ENCODE measurements at places on chromosomes 7 and 10.

DNA sequence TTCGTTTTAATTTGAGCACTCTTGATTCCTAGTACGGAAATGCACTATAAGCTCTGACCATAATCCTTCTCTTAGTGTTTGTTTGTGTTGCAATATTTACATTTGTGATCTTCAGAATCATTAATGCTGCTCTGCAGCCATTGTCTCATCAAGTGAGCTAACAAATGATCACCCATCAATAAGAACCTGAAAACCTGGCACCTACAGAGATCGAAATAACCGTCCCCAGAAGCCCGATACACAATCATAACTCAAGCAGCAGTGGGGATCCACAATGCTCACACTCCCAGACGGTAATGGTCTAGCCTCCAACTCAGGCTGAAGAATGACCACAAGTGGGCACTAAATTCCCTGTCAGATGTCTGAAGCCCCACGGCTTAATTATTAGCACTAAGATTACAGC, 156.0 kb upstream of the NFE2L3 start:
- no peak for DNase-seq

GRCh38 chr7:5693529-5693928, 87.9 kb downstream of the RNF216 start:
- DNase-seq, result no peak

GRCh38 chr7:80511964-80512363, at the start of gene GNAT3:
Gene GNAT3 (minus strand): TSS chr7:80512064. CDS start chr7:80511926, 138 bp downstream.
- no peak for DNase-seq

- no peak for DNase-seq
Observed at GRCh38 chr10:79139124-79139835, 70.5 kb downstream of the ZMIZ1 start.

- DNase-seq, result no peak
Observed at GRCh38 chr10:34581801-34582532, 233.1 kb downstream of the PARD3 start.

DNA sequence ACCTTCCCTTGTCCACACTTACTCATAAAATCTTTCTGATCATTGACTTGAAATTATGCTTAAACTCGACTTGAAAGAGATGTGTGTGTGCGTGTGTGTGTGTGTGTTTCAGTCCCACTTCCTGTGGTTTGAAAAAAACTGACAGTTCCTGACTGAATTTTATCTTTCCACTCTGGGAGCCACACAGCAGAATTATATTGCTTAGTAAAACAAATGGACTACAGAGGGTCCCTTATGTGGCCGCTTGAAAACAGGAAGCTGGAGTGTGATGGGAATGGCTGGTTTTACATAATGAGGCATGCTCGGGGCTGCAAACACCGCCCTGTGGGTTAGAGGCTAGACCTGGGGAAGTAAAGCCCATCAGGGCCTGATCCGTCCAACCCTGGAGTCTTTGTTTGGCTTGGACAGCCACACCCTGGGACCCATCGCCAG, 54.8 kb downstream of the LYZL1 start:
- no peak for DNase-seq

DNA sequence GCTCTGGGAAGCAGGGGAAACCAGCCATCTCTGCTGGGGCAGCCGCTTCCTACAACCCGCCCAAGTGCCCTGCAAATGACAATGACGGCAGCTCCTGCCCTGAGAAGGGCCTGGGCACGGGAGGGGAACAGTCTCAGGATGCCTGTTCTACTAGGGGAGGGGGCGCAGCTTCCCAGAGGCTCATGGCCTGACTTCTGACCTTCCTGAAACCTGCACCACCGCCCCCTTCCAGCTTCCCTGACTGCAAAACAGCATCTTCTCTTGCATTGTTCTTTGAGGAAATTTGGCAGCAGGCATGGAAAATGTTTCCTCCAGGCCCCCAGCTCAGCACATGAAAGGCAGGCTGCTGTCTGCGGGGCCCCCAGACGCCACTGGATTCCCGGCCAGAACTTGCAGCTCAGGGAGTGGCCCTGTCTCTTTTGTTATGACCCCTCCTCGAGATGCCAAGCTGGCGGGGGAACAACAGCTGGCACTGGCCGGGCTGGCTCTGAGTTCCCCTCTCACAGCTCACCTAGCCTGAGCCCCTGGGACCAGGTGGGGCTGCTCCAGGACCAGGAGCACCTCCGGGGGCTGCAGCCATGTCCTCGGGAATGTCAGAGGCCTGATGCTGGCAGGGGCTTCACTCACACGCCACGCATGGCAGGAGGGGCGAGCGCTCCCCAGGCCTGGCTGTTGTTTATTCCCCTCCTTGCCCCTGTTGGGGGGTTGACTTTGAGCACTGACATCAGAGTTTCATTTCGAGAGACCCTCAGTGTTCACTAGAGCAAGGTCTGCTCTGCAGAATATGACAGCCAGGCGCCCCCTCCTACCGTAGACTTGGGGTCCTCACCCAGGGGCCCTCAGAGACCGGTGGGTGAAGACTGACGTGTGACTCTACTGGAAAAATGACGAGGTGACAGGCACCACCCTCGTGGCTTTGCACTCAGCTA, 62.7 kb downstream of the CALML3 start:
- peak; percentile 33 for DNase-seq

GRCh38 chr7:44377681-44378421, 52.5 kb upstream of the CAMK2B start:
- no peak for DNase-seq

DNA sequence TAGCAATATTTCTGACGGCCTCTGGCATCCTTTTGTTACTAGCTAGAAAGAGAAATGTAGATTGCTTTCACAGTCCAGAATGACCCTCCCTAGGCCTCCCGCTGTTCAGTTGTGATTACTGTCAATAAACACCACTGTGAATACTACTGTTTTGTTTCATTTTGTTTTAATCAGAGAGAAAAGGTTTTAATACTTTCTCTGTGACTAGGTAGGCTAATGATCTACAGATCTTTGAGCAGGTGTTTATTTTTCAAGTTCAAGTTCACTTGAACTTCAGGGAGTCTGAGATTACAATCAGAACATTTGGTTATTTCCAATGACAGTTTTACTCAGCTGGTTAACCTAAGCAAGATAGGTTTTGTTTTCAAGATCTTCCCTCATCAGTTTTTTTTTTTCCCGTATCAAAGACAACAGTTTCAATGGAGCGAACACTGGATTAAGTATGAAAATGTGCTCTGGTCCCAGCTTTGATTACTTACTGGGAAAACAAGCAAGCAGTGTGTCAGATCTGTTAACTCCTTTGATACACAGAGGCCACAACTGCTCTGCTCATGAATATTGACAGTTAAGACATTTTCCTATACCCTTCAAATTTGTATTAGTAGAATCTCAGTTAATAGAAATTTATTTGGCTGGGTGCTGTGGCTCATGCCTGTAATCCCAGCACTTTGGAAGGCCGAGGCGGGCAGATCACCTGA, 34.8 kb downstream of the VKORC1L1 start:
- no peak for DNase-seq

- DNase-seq, result no peak
Observed at GRCh38 chr7:30420662-30421061, 57.9 kb downstream of the NOD1 start.

DNA sequence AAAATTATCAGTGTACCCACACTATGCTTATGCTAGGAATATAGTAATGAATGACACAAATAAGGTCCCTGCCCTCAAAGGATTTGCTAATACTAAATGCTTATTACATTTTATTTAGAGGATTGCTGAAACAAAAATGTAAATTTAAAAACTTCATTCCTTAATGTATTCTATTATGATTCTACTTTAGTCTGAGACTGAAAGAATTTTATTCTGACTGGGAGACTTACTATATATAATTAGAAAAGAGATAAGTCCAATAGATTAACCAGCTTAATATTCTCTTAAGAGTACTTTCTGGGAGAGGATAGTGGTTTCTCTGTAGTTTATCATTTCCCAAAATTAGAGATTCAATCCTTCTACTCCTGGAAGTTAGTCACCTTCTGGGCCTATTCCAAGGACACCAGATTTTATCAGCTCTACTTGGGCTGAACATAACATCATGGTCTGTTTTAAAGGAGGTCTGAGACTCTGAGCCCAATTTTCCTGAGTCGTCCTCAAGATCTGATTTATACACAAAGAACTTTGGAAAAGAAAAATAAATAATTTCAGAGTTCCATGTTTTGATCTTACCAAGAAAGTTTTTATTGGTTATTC, 41.1 kb downstream of the ASZ1 start:
- DNase-seq, result no peak

- DNase-seq, result no peak
Observed at GRCh38 chr7:150935149-150935548, 43.0 kb downstream of the KCNH2 start.

DNA sequence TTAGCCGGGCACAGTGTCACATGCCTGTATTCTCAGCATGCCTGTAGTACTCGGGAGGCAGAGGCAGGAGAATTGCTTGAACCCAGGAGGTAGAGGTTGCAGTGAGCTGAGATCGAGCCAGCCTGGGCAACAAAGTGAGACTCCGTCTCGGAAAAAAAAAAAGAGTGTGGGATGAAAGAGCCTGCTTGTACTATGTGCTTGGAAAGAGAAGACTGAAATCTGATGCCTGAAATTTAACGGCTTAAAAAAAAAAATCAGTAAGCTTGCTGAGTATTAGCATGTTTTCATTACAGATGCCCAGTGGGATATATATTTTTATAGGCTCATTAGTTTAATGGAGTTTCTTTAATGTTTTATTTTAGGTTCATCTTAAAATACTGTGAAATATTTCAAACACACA, 4.2 kb downstream of the NT5C2 start:
- no peak for DNase-seq

DNA sequence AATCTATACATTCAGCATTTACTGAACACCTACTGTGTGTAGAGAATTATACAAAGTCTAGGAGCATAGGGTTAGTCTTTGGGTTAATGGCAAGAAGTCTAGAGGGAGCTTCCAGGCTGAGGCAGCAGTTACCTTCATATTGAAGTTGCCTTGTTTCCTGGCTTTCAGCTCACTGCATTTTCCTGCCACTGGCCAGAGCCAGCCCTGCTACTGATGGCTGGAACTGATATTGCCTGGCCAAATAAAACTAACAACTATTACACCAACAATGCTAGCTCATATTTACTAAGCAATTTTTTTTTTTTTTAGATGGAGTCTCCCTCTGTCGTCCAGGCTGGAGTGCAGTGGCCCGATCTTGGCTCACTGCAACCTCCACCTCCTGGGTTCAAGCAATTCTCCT, 165.7 kb upstream of the ITGB1 start:
- DNase-seq, result no peak

- no peak for DNase-seq
Observed at GRCh38 chr7:81791568-81792518, 22.0 kb upstream of the HGF start.

GRCh38 chr10:69481305-69481704, 30.0 kb downstream of the TSPAN15 start:
- DNase-seq, result no peak

DNA sequence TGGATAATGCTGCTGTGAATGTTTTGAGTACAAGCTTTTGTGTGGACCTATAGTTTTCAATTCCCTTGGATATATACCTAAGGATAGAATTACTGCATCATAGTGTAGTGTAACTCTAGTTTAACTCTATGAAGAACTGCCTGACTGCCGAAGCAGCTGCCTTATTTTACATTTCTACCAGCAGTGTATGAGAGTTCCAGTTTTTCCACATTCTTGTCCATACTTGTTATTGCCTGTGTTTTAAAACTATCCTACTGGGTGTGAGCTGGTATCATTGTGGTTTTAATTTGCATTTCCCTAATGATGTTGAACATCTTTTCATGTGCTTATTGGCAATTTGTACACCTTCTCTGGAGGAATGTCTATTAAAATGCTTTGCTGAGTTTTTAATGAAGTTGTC, 15.7 kb downstream of the SEPTIN7 start:
- DNase-seq, result no peak

GRCh38 chr7:149237502-149237901, 1.9 kb upstream of the ZNF212 start:
- DNase-seq, result no peak

DNA sequence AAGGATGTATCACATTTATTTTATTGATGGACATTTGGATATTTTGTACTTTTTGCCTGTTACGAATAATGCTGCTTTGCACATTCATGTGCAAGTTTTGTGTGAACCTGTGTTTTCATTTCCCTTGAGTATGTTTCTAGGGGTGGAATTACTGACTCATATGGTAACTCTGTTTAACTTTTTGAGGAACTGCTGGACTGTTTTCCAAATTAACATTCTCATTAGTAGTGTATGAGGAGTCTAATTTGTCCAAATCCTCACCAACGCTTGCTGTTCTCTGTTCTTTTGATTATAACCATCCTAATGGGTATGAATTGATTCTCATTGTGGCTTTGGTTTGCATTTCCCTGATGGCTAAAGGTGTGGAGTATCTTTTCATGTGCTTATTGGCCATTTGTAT, 3.2 kb downstream of the WDR11 start:
- DNase-seq, result no peak

- DNase-seq, result no peak
Observed at GRCh38 chr10:10725196-10725595, 292.5 kb upstream of the CELF2 start.

DNA sequence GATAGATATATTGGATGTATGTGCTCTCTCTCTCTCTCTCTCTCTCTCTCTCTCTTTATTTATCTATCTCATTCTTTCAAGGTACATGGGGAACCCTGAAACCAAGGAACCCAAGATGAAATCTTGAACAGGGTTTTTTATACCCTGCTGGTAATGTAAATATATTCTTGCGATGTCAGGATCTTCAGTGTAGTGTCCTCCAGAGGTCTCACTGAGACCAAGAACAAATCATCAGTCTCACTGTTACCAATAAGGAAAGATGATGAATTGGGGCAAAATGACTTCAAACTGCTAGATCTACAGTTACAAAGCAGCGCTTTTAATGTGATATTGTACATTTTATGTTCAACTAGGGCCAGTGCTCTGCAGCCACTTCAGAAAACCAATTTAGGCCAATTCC, 423.5 kb downstream of the ANKRD7 start:
- no peak for DNase-seq

DNA sequence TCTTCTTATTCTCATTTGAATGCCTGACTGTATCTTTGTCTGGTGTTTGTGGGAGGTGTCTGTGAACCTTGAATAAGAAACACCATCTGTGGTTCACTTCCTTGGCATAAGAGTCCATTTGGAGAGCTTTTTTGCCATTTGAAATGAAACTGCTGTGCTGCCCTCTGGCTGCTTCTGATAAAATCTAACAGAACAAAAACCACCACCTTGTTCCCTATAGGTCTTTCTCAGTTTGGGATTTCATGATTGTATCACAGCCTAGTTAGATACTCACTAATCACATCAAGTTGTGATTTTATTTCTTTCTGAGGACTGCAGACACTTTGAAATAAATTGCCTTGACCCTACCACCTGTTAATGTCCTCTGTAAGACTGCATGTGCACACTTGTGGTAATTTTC, 102.7 kb upstream of the FAM13C start:
- DNase-seq, result no peak

DNA sequence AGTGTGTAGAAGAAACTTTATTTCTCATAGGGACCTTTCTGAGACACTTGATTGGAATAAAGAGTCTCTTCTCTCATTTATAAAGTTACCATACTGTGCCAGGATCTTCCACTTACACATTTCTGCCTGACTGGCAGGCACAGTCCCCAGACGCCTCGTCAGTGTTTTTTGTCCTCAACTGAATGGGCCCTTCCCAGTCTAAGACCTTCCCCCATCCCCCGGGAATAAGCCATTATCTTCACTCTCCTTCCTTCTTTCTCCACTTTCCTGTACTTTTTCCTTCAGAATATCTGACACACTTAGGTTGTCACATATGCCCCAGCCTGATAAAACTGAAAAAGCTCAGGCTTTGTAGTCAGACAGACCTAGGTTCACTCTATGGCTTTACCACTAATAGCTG, 35.3 kb upstream of the KCNIP2 start:
- DNase-seq, result no peak

- no peak for DNase-seq
Observed at GRCh38 chr7:73573791-73574190, 4.6 kb downstream of the TBL2 start.
